ENCODE measurements at places on chromosomes 12 and 14. TPM values are rescaled to one million over a fixed set of nuclear protein-coding genes. Genes with fewer than 3 reads are reported as not detected.

The IKZF4 gene
- 24.3 TPM for polyA plus RNA-seq

The HOXC6 gene
- polyA plus RNA-seq = 90.5 TPM

The LBHD2 gene
- not detected for polyA plus RNA-seq

The LMO3 gene
- 6.5 TPM for polyA plus RNA-seq

The TAS2R43 gene
- polyA plus RNA-seq = 0.24 TPM

The SMCO2 gene
- polyA plus RNA-seq = not detected

The TOMM20L gene
- polyA plus RNA-seq = 1.8 TPM

The CLECL1 gene
- not detected for polyA plus RNA-seq

The PRPH gene
- polyA plus RNA-seq = 0.29 TPM

The ALX1 gene
- 25.5 TPM for polyA plus RNA-seq

The PRH2 gene
- 0.45 TPM for polyA plus RNA-seq

The ADAM21 gene
- polyA plus RNA-seq = 0.53 TPM

The BICD1 gene
- polyA plus RNA-seq = 21.0 TPM

DNA sequence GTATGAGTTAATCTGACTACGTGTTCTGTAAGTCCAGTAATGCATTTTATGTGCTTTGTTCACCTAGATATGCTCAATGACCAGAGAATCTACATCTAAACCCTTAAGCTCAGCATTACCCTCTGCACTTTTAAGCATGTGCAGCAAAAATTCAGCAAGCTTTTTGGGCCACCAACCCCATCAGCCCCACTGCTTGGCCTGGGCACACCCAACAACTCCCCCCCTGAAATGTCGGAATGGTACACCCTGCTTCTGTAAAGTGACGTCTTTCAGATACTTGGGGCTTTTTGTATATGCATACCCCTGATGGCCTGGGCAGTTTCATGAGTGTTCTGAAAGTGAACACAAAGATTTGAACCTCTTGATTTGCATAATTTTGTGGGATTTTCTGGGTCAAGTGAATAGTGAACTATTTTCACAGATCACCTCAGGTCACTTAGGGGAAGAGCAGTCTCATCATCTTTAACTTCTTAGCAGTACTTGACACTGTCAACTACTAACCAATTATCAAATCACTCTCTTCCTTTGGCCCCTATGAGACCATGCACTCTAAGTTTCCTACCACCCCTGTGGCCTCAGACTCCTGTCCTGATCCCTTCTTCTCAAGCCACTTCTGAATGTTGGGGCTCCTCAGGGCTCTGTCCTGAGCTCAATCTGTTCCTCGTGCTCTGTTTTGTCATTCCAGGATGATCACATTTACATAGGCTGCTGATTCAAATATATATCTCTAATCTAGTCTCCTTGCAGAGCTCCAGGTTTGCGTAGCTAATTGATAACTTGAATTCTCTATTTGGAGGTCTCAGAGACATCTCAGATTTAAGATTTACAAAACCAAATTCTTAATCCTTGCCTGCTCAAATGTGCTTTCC lies 36.3 kb upstream of the PPM1A start:
- DNase-seq = no peak

GRCh38 chr12:92597997-92598396 lies 104.8 kb upstream of the PLEKHG7 start:
- DNase-seq = no peak

DNA sequence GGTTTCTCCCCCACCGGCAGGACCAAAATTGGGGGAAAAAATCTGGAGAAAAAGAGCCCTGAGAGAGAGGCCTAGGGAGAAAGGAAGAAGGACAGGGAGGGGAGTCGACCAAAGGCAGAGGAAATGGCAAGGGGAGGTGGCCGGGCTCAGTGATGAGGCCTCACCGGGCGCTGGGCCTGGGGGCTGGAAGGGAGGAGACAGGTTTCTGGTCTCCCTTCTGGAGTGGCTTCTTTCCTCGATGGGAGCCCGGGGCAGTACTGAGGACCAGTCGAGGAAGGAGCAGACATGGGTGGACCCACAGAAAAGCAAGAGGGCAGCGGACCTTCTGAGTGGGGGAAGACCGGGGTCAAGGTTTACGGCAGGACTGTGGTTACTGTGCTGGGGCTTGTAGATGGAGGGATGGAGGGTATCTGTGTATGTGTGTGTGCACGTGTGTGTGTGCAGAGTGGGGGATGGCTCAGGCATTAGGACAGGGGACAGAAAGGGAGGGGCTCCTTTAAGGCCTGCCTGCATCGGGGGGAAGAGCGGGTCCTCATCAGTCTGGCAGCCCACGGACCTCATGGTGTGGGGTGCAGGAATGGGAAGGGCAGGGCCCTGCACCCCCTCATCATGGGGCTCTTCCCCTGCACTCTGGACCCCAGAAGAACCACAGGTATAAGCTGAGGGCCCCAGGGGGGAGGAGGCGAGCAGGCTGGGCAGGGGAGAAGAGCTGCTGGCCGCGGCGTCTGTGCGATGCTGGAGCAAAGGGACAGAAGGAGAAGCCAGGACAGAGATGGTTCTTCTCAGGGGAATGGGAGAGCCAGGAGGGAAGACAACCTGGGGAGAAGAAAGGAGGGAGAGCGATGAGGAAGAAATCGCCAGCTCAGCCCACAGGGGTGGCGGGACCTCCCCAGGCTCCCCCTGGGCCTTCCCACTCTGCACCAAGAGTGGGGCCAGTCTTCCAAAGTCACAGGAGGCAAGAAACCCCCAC lies 15.1 kb upstream of the RPLP0 start:
- no peak for DNase-seq

DNA sequence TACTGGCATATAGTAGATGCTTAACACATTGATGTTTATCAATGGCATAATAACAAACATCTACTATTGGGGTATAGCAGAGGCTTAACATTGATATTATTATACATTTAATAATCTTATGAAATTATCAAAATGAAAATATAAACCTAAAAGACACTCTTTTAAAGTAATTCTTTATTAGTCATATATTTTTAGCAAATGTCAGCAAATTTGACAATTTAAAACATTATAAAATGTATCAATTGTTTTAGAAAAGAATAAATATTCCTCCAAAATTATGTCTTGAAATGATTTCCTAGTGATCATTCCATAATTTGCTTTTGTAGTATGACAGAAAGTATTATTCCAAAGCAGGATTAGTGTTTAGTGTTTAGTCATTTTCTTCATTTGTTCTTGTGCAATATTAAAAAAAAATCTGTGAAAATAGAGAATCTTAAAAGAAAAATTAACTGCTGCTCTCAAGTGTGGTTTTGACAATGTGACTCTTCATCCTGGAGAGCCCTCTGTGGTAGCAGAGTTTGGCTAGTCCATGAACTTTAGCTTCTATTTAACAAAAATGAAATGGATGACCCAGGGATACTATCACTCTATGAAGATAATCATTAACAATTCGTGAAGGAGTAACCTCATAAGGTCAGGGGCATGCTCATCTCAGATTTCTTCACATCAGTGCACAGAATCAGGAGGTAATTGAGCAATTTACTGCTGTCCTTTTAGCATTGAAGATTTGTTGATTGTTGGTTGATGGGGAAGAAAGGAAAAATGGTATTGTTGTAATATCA lies 1018.5 kb downstream of the LRFN5 start:
- no peak for DNase-seq

DNA sequence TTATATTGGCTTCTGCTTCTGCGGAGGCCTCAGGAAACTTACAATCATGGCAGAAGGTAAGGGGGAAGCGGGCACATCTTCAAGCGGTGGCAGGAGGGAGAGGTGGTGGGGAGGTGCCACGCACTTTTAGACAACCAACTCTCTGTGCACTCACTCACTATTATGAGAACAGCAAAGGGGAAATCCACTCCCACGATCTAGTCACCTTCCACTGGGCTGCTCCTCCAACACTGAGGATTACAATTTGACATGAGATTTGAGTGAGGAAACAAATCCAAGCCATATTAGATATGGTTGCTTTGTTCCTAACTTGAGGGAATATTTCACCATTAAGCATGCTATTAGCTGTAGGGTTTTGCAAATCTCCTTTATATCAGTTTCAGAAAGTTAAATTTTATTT lies 80.3 kb downstream of the UNC79 start:
- DNase-seq = no peak

DNA sequence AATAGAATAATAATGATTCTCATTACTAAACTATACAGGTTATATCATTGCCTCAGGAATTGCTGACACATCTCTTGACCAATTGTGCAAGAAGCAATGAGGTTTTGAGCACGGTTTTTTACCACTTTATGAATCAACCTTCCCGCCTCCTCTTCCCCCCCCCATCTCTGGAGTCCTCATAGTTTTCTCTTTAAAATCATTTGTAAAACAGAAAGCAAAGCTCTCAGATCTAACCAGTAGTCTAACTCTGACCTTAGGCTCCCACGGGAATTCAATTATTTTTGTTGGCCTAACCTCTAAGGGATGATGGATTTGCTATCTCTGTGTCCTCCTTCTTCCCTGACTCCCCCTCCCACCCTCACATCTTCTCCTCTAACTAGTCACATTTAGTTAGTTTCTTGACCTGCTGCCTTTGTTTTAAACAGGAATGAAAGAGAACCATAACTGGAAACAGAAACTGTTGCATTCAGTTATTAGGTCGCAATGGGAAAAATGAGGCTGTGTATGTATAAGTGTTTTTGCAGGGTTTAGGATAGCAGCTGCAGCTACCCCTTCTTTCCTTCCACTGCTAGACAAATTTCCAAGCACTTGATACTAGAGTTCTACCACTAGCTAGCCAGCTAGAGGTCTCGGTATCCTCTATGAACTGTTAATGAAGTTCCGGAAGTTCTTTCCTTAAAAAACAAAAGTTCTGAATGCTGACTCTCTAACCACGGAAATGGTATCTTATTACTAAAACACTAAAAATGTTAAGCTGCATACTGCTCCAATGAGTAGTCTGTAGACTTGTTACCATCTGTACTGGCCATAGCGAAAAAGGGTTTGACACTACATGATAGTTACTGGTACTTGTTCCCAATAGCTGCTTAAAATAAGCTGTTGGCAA lies 65.4 kb downstream of the TAOK3 start:
- DNase-seq = no peak

- DNase-seq = no peak
Observed at GRCh38 chr14:45057881-45058364, 26.0 kb upstream of the PRPF39 start.

GRCh38 chr12:80422550-80422949 lies 21.5 kb upstream of the PTPRQ start:
- no peak for DNase-seq

DNA sequence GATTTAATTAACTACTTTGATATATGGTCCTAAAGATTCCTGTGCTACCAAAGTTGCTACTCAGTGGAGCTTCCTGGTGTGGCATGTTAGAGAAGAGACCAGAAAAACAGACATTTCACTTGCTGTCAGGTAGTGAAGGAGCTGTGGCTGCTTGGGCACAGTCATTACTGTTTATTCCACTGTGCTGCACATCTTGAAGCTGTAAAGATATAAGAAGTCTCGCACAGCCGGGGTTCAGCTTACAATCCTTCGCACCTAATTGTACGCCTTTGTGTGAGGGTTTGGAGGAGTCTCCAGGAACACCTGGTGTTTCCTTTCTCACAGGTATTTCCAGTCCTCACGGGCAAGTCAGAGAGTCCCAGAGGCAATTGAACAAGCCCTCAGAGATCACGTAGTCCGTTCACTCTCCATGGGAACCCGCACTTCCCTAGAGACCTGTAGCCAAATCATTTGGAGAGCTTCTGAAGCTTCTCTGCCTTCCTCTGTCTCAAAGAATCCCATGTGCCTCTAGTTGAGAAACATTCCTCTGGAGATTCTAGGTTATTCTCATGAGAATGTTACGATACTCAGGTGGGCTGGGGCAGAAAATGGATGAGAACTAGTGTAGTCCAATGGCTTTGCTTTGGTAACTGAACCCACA lies 4.1 kb downstream of the EVL start:
- no peak for DNase-seq

- no peak for DNase-seq
Observed at GRCh38 chr12:91009319-91009950, 4.7 kb upstream of the EPYC start.

DNA sequence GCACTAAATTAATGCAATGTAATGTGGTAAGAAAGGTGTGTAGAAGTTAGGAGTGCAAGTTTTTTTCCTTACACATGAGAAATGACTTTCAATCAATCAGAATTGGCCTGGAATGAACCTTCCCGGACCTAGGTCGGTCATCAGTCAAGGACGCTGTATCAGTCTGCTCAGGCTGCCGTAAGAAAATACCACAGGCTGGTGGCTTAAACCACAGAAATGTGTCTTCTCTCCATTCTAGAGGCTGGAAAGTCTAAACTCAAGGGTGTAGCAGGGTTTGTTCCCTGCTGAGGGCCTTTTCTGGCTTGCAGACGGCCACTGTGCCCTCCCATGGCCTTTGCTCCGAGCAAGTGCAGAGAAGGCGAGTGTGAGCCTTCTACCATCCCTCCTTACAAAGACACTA lies 86.6 kb upstream of the DYNC1H1 start:
- DNase-seq = no peak

DNA sequence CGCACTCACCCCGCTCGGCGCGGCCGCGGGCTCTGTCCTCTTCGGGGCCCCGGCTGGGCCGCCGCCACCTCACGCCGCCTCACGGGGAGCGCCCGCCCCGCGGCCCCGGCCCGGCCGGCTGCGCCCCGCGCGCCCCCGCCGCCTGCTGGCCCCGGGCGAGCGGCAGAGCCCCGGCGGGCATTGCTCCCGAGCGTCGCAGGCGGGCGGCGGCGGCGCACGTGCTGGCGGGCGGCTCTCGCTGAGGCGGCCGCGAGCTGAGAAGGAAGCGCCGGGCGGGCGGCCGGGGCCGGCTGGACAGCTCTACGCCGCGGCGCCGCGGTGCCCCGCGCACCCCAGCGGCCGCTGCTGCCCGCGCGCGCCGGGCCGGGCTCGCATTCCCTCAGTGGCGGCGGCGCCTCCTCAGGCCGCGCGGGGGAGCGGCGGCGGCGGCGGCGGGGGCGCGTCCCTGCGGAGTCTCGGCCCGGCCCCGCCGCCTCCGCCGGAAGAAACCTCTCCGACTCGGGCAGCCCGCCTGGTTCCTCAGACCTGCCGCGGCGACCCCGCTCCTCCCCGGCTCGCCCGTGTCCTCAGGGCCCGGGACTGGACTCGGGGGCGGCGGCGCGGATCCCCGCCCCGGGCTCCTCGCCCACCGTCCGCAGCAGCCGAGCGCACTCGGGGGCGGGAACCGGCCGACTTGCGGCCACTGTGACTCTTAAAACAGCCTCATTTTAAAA lies at the start of gene PITPNM2:
Gene PITPNM2 (minus strand): TSS at position 347 of the 713 bp plus-strand sequence. CDS start 116,500 bp downstream, outside the sequence.
- no peak for DNase-seq

DNA sequence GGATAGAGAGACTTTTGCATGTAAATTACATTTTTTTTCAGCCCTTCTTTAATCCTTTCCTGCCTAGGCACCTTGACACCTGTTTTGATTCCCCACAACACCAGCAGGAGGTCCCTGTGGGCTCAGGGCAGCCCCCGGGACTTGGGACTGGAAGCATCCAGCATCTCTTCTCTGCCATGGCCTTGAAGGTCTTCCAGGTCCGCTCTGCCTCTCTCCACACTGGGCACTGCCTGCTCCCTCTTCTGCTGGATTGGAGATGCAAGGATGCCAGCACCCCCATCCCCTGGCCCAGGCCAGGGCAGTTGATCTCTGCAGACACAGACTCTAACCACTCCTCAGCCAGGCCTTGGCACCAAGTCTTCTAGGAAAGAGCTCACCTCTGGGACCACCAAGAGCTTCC lies 134.5 kb upstream of the C14orf180 start:
- DNase-seq = no peak

GRCh38 chr14:56945291-56945690 lies 135.0 kb upstream of the OTX2 start:
- DNase-seq = no peak

GRCh38 chr12:98612696-98613334 lies 19.3 kb downstream of the SLC25A3 start:
- DNase-seq = no peak

- no peak for DNase-seq
Observed at GRCh38 chr12:124625867-124626675, 58.7 kb upstream of the NCOR2 start.

GRCh38 chr12:47616440-47616839 lies 89.4 kb downstream of the RPAP3 start:
- DNase-seq = no peak

- DNase-seq = no peak
Observed at GRCh38 chr14:58027904-58028303, 124.1 kb downstream of the ARMH4 start.
